ENCODE measurements at places on chromosomes 4 and X.

GRCh38 chr4:172546782-172547181, 621.8 kb upstream of the GALNT7 start:
- DNase-seq: no peak

- DNase-seq: no peak
Observed at GRCh38 chr4:24770667-24771066, 24.7 kb upstream of the SOD3 start.

GRCh38 chrX:102978594-102978993, 41.5 kb downstream of the RAB40AL start:
- DNase-seq: no peak

GRCh38 chrX:133094098-133094731, 2.7 kb downstream of the USP26 start:
- DNase-seq: no peak

- no peak for DNase-seq
Observed at GRCh38 chr4:71400810-71401209, 62.0 kb downstream of the SLC4A4 start.

GRCh38 chr4:13399257-13399656, 84.9 kb downstream of the RAB28 start:
- no peak for DNase-seq

DNA sequence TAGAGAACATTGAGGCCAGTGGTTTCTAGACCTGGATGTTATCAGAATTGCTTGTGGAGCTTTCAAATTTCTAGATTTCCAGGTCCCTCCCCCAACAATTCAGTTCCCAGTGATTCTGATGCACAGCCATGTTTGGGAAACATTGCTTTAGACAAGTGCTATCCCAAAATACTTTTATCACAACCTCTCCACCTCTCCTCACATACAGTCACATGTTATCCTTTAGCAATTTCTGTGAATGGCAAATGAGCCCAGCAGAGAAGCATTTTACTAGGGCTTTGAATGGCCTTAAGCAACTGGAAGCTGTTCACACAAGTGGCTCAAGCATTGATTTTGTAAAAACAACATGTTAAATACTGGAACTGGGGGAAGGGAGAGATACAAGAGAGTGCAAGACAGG, 29.7 kb downstream of the DCX start:
- no peak for DNase-seq

DNA sequence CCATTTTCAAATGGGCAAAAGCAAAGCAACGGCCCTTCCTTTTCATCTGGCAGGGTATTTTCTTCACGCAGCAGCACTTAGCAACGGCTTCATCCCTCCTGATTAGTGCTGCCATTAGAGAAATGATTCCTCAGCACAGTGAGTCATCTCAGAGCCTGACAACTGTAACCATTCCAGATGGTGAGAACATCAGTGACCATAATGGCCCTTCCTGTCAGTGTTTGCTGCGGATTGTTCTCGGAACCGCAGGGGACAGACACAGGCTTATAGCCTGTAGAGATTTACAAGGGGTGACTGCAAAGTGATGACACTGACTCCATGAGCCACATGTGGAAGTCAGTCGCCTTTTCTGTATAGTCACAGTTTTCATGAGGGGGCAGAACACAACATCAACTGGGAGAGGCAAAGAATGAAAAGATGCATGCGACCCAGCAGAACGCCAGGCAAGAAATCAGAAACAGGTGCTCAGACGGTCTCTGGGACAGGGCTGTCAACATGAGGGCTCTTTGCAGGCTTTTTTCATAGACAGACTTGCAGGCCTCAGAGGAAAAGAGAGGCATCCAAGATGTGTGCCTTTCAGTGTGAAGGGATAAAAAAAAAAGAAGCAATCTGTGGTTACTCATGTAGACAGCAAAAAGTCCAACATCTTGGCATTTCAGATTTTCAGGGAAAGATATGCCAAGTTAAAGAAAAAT, 69.9 kb upstream of the FBXW7 start:
- no peak for DNase-seq

- no peak for DNase-seq
Observed at GRCh38 chr4:29175291-29175690, 1544.9 kb upstream of the PCDH7 start.

DNA sequence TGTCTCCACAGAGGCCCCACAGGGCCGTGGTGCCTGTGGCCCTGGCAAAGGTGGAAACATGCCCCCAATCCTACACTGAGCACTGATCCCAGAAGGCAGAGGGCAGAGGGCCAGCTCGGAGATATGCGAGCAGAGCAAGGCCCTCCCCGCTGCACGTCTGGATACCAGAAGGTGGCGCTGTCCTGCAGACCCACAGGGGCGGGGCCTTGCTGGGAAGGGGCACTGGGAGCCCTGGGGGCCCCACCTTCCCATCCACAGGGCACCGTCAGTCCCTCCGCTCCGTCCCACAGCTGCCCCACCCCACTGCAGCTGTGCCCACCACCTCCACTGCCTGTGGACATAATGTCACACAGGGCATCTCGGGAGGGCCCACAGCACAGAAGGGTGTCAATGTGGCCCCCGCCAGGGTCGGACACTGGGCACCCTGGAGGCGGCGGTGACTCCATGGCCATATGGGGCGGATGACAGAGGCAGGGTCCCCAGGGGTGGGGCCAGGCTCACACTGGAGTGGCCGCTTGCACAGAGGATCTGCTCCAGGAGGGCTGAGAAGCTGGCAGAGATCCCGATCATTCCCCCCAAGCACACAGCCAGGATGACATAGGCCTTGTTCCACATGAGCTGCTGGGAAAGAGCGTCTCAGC, 4.8 kb downstream of the SLC49A3 start:
- no peak for DNase-seq

- DNase-seq: no peak
Observed at GRCh38 chrX:119093991-119094735, 21.4 kb downstream of the CT47C1 start.

DNA sequence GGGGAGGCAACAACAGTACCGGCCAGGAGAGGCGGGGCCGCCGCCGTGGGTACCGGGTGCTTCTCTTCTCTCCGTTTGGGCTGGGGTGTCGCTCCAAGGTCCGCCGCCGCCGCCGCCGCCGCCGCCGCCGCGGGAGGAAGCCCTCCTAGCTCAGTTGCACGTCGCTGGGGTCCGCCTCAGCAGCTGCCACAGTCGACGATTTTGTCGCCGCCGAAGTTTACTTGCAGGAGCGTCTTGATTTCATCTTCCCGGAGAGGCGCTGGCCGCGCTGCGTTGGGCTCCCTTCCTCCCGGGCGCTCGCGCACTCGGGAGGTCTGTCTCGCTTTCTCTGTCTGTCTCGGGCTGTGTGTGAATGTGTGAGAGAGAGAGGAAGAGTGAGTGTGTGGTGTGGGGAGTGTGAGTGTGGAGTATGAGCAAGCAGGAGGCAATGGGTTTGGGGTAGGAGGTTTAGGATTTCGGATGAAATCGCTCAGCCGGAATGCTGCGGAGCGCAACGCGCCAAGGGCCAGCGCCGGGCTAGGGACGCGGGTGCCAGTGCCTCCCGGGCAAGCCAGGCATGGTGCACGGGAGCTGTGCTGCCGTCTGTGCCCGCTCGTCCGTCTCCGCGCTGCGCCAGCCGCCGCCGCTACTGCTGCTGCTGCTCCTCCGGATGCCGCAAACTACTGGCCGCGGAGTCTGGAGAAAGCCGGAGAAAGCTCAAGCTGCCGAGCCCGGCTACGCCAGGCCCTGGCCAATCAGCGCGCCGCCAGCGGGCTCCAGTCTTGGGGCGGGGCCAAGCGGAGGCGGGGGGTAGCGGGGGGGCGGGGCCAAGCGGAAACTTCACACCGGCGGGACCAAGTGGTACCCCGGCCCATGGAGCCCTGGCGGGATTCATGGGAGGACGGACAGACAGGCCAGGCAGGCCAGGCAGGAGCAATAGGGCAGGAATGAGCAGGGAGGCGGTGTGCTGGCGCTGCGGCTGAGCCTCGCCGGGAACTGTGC, at the start of gene PCDH19:
Gene PCDH19 (minus strand): TSS at position 664 of the 981 bp plus-strand sequence. CDS start 1,676 bp downstream, outside the sequence.
- no peak for DNase-seq

- no peak for DNase-seq
Observed at GRCh38 chr4:147941373-147941772, 209.5 kb downstream of the ARHGAP10 start.

- no peak for DNase-seq
Observed at GRCh38 chr4:90624781-90625180, 497.6 kb downstream of the CCSER1 start.

DNA sequence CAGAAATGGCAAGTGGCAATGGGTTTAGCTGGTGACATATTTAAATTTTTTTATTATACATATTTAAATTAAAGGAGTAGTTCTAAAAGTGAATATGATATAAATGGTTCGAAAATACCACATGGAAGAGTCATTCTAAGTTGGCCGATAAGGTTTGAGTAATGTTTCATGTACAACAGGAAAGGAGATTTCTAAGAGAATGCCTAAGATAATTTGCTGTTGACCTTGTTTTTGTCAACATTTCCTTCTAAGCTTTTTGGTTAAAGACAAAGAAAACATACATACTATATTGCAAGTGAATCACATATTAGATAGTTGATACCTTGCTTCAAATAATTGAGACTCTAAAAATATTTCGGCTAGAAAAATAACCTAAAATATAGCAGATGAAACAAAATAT, 526.6 kb upstream of the SLIT2 start:
- no peak for DNase-seq

- DNase-seq: no peak
Observed at GRCh38 chrX:15435836-15436619, 51.8 kb upstream of the VEGFD start.

GRCh38 chr4:145189981-145190380, 9.6 kb upstream of the OTUD4 start:
- no peak for DNase-seq

- DNase-seq: no peak
Observed at GRCh38 chrX:6131287-6131686, 97.4 kb downstream of the NLGN4X start.

- no peak for DNase-seq
Observed at GRCh38 chr4:71540749-71541269, 202.0 kb downstream of the SLC4A4 start.

DNA sequence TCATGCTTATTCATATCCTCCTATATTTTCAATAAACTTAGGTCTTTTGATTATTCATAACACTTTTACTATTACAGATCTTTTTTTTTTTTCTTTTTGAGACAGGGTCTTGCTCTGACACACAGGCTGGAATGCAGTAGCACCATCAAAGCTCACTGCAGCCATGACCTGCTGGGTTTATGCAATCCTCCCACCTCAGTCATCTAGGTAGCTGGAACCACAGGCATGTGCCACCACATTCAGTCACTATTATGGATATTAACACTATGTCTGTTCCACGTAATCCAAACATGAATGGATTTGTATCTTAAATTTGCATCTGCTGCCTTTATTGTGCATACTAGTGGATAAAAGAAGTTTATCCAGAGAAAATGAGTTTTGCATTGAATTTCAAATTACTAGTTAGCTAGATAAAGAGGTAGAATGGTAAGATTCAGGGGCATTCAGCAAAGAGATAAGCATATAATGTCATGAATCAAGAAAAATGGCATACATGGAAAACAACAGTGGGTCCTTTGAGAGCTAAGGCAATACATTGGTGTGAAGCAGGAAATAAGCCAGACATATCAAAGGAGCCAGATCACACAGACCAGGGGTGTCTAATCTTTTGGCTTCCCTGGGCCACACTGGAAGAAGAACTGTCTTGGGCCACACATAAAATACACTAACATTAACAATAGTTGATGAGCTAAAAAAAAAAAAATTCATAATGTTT, 13.9 kb downstream of the ANAPC10 start:
- DNase-seq: no peak

GRCh38 chr4:3710451-3711182, 55.6 kb upstream of the ADRA2C start:
- no peak for DNase-seq

GRCh38 chrX:141642979-141643378, 53.5 kb downstream of the SPANXA2 start:
- DNase-seq: no peak

GRCh38 chr4:150079081-150079581, 886 bp downstream of the DCLK2 start:
- DNase-seq: no peak

- no peak for DNase-seq
Observed at GRCh38 chrX:153736871-153737441, 12.3 kb downstream of the ABCD1 start.

- DNase-seq: no peak
Observed at GRCh38 chrX:31316340-31316991, 244.6 kb upstream of the FTHL17 start.

GRCh38 chr4:76251441-76252270, at the start of gene FAM47E:
TSS of gene FAM47E (plus strand) at chr4:76251721. CDS start at chr4:76251747, 26 bp downstream.
- DNase-seq: no peak

GRCh38 chr4:115906428-115906827, 793.0 kb upstream of the NDST4 start:
- no peak for DNase-seq

DNA sequence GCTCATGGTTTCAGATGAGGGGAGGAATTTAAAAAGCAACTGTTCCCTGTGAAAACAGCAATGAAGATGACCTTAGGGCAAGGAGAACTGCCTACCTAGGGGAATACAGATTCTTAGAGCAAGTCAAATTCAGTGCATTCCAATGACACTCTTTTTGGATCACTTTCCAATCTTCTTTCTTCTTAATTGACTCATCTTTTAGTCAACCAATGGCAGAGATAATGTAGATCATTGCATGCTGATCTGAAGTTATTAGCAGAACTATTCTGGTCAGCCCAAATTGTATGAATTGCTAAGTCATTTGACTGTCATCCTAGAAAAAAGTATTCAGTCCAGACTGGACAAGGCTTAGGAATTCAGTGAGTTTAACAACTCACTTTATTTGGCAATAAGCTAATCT, 12.6 kb upstream of the NR3C2 start:
- no peak for DNase-seq

Data from stimulated activated CD8-positive, alpha-beta memory T cell treated with anti-CD3 and anti-CD28 coated beads, Interleukin-7, amount 100 ng/mL, for 1 hour (primary cell).